Stimulated activated naive CD8-positive, alpha-beta T cell treated with anti-CD3 and anti-CD28 coated beads, Interleukin-15, amount 100 ng/mL, for 72 hours (primary cell): ENCODE measurements at places on chromosomes 5 and 9.
A peak's percentile ranks its signal among the peaks of the same experiment; 100 is the strongest.

DNA sequence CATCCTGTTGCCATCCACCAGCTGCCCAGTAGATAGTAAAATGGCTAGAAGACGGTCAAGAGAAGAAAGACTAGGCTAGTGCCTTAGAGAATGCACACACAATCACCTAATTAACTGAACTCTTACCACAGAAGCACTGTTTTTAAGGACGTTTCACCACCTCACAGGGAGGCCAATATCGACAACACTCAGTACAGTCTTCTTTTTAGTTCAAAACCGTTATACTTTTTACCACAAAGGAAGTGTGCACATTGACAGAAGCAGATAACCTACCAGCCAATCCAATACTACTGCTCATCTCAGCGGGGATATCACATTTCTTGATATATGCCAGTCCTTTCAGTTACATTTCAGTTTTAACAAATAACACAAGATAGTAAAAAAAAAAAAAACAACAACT, 122.3 kb downstream of the GNAQ start:
- DNase-seq, result peak; percentile 10

GRCh38 chr9:73720601-73721000, 568.9 kb downstream of the ANXA1 start:
- no peak for DNase-seq

GRCh38 chr5:141618030-141618803, 583 bp downstream of the DIAPH1 start:
- peak; percentile 73 for DNase-seq

- DNase-seq, result no peak
Observed at GRCh38 chr9:69097064-69097463, 61.5 kb downstream of the FXN start.

DNA sequence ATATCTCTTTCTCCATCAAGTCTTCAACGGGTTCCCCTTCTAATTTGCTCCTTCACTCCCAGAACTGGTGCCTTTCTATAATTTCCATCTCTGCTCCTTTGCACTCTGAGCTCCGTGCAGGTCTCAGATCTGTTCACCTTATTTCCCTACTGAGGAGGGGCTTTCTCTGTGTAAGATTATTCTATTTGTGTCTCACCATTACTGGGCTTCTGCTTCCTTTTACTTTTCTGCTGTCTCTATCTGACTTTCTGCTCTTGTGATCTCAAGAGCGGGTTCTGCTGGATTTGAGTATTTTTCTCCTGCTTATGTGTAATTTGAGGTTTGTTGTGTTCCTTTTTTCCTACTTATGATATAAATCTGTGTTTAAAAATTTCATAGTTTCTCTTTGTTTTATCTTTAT, 117.5 kb downstream of the PCSK5 start:
- DNase-seq, result no peak

GRCh38 chr5:4028384-4028783, 432.8 kb downstream of the IRX1 start:
- no peak for DNase-seq

DNA sequence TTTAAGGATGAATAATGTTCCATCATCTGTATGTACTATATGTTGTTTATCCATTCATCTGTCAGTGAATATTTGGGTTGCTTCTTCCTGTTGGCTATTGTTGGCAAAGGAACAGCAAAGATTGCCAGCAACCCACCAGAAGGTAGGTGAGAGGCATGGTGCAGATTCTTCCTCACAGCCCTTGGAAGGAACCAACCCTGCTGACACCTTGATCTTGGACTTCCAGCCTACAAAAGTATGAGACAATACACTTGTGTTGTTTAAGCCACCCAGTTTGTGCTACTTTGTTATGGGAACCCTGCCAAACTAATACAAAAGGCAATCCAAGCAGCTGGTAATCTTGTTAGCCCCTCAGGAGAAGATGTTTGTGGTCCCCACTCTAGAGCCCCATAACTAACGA, 122.0 kb downstream of the CARTPT start:
- no peak for DNase-seq

DNA sequence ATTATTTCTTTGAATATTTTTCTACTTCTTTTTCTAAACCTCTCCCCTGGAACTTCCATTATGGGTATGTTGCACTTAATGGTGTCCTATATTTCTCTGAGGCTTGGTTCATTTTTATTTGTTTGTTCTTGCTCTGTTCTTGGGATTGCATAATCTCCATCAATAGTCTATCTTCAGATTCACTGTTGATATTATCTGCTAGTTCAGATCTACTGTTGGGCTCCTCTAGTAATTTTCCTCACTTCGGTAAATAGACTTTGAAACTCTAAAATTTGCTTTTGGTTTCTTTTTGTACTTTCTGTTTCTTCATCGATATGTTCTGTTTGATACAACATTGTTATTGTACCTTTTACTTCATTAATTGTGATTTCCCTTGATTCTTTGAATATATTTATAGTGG, 76.3 kb downstream of the MTREX start:
- no peak for DNase-seq

- DNase-seq, result no peak
Observed at GRCh38 chr5:124652892-124653441, 93.5 kb downstream of the ZNF608 start.

GRCh38 chr9:138060365-138060764, 182.8 kb downstream of the CACNA1B start:
- no peak for DNase-seq

GRCh38 chr5:150497989-150498317, 10.0 kb upstream of the NDST1 start:
- DNase-seq, result no peak

DNA sequence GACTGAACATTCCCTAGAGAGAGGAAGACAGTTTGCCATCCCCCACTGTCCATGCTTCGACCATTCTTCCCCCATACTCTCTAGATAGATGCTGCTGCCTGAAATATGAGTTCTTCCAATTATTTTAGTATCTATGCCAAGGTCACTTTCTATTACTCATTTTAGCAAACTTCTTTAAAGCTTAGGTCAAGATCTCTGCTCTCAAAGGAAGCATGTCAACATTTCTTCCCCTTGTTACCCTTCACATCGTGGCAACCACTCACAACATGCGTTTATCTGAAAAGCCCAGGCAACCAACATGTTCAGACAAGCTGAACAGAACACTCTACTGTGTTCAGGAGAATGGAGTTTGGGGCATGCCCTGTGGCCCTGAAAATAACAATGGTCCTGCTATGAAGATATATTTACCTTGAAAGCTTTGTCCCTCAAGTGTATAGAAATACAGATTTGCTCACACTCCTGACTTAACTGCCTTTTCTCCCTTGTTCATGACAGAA, 138.4 kb upstream of the KIF2A start:
- no peak for DNase-seq

DNA sequence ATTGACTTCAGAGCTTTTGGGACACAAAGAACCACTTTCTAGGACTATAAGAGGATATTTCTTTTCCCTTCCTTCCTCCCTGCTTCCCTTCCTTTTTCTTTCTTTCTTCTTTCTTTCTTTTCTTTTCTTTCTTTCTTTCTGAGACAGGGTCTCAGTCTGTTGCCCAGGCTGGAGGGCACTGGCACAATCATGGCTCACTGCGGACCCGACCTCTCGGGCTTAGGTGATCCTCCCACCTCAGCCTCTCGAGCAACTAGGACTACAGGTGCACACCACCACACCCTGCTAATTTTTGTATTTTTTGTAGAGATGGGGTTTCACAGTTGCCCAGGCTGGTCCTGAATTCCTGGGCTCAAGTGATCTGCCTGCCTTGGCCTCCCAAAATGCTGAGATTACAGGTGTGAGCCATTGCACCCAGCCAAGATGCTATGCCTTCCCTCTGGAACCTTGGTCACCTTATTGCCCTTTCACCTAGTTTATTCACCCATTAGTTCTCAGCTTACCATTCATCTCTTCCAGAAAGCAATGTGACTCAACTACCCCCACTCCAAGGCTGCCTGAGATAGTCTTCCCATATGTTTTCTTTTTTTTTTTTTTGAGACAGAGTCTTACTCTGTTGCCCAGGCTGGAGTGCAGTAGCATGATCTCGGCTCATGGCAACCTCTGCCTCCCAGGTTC, 10.1 kb downstream of the PLIN2 start:
- DNase-seq, result no peak

DNA sequence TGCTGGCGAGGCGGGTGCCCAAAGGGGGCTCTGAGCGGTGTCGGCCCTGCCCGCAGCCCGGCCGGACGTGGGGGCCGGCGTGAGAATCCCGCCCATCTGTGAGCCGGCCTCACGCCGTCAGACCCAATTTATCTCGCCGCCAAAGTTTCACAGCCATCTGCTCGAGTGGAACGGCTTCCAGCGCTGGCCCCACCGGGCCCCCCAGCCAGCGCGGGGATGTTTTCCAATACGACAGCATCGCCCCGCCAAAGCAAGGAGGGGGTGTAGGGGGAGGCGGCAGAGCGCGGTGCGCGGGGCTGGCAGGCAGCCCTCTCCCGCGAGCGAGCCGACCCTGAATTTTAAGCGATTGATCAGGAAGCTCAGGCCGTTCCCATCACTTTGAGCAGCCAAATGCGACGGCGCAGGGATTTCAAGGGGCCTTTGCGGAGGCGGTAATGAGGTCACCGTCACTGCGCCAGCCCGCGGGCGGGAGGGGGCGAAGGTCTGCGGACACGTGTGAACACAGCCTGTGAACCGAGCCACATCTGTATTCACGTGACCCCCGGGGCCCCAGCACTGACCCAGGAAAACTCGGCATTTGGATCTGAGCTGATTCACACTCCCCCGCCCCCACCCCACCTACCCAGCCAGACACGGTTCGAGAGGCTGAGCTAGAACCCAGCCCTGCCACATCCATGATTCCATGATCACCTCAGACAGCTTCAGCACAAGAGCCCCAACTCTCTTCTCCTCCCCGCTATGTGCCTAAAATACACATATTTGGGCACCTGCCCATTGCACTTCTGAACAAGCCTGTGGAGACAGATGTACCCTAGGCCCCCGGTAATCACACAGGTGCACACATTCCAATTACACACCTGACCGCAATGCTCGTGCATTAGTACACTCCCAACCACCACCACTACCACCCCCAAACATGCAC, 47.8 kb upstream of the PSD2 start:
- DNase-seq, result peak; percentile 72

GRCh38 chr5:111066261-111066938, 5.1 kb upstream of the TSLP start:
- no peak for DNase-seq

DNA sequence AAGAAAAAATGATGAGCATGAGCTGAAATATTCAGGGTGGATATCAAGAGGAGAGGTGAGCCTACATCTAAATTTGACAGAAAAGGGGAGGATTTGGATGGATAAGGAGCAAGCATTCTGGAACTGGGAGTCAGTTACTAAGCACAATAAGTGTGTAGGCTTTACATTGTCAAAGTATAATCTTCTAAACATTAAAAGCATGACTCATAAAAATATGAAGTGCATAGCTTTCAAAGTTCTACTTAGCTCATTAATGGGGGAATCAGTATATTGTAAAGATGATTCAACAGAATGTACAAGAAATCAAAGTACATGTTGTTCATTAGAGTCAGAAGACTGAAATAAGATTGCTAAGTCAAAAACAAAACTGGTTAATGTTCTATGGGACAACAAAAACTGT, 248.0 kb upstream of the GAS1 start:
- DNase-seq, result no peak
